GM12865 (cell line): ENCODE measurements at places on chromosomes 3 and 15.
A peak's percentile ranks its signal among the peaks of the same experiment; 100 is the strongest.

- DNase-seq: no peak
Observed at GRCh38 chr3:147963711-147964110, 554.5 kb downstream of the ZIC1 start.

DNA sequence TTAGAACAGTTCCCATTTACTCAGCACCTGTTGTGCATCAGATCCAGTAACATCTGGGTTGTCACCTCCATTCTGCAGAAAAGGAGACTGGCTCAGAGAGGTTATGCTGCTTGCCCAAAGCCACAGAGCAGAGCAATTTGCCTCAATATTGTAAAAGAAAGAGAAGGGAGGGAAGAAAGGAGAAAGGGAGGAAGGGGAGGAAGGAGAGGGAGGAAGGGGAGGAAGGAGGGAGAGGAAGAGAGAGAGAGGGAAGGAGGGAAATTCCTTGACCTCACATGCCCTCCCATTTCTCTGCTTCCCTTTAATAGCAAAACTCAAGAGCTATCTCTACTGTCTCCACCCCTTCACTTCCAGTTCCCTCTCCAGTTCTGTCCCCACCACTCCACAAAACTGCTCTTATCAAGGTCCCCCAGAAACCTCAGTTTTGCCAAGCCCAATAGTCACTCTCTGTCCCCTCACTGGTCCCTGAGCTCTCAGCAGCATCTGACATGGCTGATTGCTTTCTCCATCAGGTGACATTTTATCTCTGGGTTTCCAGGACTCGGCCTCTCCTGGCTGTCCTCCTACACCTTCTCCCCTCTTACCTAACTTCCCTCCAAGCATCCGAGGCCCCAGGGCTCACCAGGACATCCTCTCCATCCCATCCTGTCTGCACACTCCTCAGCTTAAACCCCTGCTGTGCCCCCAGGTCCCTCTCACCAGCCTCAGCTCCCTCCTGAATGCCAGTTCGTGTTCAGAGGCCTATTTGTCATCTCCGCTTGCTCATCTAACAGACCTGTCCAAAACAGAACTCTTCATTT, 104.7 kb upstream of the LINGO1 start:
- no peak for DNase-seq

DNA sequence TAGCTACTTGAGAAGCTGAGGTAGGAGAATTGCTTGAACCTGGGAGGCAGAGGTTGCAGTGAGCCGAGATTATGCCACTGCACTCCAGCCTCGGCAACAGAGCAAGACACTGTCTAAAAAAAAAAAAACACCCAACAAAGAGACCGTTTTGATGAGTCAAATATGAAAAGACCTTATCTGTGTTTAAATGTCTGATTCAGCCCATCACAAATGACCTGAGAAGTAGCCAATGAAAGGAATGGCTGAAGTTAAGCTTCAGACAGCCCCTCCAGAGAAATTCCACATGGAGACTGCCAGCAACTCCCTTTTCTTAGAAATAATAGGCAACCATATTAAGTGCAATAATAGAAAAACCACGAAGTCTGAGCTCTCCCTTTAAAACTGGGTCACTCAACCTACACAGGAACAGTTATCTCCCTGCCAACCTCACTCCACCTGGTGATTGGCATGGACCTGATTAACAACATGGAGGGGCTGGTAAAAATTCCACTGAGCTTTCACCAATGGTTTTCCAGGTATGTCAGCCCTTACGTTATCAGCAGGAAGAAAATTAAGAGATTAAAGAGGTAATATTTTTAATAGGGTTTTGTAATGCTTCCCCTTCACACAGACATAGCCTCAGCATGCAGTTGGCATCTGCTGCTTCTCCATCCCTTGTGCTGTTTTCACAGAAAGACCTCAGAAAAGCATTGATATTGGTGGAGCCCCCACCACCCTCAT, 238.1 kb upstream of the STT3B start:
- no peak for DNase-seq

GRCh38 chr3:160135851-160136250, 89.4 kb upstream of the C3orf80 start:
- peak; percentile 57 for DNase-seq

- peak; percentile 23 for DNase-seq
Observed at GRCh38 chr15:71291723-71292122, 176.5 kb downstream of the THSD4 start.
